Activated naive CD4-positive, alpha-beta T cell treated with anti-CD3 and anti-CD28 coated beads, Interleukin-2, amount 10 ng/mL, durations not matched to agents 7 days and 5 days (primary cell): ENCODE measurements at places on chromosomes 5 and 9.

- no peaks in the 10 kb centered on the region for H3K36me3 ChIP-seq
- H3K27me3 ChIP-seq, result no peaks in the 10 kb centered on the region
- no peak overlapping the region for H3K4me3 ChIP-seq
- DNase-seq, result no peak
- H3K4me1 ChIP-seq, result no peaks in the 10 kb centered on the region
- H3K27ac ChIP-seq, result no peak overlapping the region
Measured at GRCh38 chr9:76751001-76751400, 13.2 kb upstream of the PCA3 start.

- no peaks in the 10 kb centered on the region for H3K36me3 ChIP-seq
- peaks cover 16% of the 10 kb centered on the region for H3K27me3 ChIP-seq
- H3K27ac ChIP-seq, result no peak overlapping the region
- no peak overlapping the region for H3K4me3 ChIP-seq
Measured at GRCh38 chr9:76336027-76336426, 58.2 kb downstream of the RFK start.

DNA sequence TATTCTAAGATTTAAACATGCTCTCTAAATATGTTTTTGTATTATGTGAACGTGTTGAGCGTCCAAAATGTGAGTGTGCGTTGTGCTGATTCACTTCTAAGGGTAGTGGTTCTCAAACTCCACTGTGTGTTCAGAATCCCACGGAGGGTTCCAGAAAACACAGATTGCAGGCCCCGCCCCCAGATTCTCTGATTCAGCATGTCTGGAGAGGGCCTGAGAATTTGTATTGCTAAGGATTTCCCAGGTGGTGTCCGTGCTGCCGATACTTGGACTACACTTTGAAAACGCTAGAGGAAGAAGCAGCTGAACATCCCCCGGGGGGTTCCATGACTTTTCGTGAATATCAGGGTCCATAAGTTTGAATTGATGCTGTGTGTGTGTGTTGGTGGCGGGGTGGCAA is 1043.2 kb upstream of the WWC1 start:
- no peaks in the 10 kb centered on the region for H3K27me3 ChIP-seq
- H3K4me3 ChIP-seq, result no peak overlapping the region
- H3K27ac ChIP-seq, result no peak overlapping the region
- DNase-seq, result no peak

DNA sequence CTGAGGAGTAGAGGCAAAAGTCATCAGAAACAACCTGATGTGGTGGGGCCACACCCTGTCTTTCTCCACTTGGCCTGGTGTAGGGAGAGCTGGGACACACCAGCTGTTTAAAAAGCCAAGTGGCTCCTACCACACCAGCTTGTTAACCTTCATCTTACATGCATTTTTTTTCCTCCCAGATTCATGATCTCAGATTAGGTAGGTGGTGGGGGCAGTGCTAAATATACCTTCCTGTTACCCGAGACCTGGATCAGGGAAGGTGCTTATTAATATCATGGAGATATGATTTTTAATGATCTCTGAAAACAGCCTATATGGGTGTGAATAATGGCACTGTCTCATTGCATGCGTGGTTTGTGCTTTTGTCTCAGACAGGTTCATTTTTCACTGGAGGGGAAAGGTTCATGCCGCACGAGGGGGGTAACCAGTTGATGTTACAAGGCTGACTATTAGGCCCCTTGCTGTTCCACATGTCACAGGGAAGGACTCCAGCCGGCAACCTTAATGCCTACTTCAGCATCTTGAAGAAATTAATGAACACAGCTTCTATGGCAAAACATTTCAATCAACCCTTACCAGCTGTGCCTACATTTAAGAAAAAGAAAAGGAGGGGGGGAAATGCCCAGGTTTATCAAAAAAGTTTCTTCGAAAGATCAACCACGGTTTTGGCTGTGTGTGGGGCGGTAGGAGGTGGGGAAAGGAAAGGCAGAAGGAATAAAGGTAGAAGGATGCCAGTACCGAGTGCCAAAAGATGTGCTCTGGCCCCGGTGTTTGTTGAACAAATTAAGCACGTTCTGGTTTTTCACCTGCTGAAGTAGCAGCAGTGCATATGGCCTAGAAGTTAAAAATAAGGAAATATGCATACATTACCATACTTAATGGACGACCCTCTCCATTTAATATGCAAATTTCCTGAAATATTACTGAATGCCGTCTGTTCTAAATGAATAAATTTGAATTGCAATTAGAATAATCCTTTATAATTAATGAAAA is 185.4 kb downstream of the EBF1 start:
- DNase-seq, result no peak
- no peak overlapping the region for H3K4me3 ChIP-seq
- H3K4me1 ChIP-seq, result no peaks in the 10 kb centered on the region
- no peak overlapping the region for H3K27ac ChIP-seq
- no peaks in the 10 kb centered on the region for H3K36me3 ChIP-seq

DNA sequence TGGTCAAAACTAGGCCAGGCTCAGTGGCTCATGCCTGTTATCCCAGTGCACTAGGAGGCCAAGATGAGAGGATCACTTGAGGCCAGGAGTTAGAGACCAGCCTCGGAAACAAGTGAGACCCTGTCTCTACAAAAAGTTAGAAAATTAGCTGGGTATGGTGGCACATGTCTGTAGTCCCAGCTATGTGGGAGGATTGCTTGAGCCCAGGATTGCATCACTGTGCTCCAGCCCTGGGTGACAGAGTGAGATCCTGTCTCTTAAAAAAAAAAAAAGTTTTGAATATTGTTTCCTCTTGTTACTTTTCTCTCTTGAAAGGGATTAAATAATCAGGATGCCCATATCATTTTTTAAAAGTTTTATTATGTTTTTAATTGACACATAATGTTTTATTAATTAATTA is 7.6 kb downstream of the ARHGEF37 start:
- H3K36me3 ChIP-seq, result no peaks in the 10 kb centered on the region
- H3K4me1 ChIP-seq, result no peaks in the 10 kb centered on the region
- H3K4me3 ChIP-seq, result no peak overlapping the region

- H3K4me1 ChIP-seq, result peaks cover 4% of the 10 kb centered on the region
- no peak for DNase-seq
- no peak overlapping the region for H3K27ac ChIP-seq
- no peaks in the 10 kb centered on the region for H3K27me3 ChIP-seq
- no peak overlapping the region for H3K4me3 ChIP-seq
Measured at GRCh38 chr5:52844885-52845284, 57.2 kb downstream of the ITGA1 start.

DNA sequence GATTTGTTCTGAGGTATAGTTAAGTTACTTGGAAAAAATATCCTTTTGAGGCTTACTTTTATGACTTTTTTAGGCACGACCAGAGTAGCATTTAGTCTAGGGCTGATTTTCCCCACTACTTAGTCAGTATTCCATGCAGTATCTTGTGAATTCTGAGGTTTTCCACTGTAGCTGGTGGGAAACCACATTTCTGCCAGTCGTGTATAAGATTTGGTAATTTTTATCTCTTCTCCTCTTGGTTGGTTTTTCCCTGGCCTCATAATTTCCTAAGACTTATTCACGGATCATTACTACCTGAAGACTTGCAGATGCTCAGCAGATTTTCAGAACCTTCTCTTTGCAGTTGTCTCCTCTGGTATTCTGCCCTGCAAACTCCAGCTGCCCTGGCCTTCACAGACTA is 23.5 kb downstream of the MTREX start:
- no peaks in the 10 kb centered on the region for H3K27me3 ChIP-seq
- H3K4me1 ChIP-seq, result peaks cover 18% of the 10 kb centered on the region
- H3K4me3 ChIP-seq, result no peak overlapping the region
- no peak overlapping the region for H3K27ac ChIP-seq
- peaks cover 42% of the 10 kb centered on the region for H3K36me3 ChIP-seq

DNA sequence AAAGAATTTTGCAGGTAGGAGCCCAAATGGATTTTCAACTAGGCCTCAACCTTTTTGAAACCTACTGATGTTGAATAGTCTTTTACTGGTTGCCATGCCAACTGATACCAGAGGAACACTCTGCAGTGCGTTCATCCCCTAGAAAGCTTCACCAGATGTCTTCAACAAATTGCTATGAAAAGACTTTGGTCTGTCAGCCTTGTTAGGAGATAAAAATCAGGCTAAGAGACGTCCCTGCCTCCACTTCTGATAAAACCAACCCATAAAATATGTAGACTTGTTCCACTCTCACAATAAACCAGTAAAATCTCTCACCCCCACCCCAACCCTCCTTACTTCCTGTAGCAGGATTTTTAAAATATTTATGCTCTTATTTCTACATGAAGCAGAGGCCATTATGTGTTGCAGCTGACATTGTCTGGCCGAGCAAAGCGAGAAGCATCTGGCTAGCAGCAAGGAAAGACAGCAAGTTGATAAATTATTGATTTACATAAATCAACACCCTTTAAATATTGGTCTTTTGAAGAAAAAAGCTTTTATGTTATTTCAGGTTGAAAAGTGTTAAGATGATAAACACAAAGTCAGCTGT is 428.7 kb downstream of the ISL1 start:
- H3K27ac ChIP-seq, result no peak overlapping the region
- no peak for DNase-seq
- H3K36me3 ChIP-seq, result no peaks in the 10 kb centered on the region
- no peaks in the 10 kb centered on the region for H3K27me3 ChIP-seq
- H3K4me1 ChIP-seq, result no peaks in the 10 kb centered on the region
- no peak overlapping the region for H3K4me3 ChIP-seq

- H3K27me3 ChIP-seq, result no peaks in the 10 kb centered on the region
- H3K36me3 ChIP-seq, result peaks cover 6% of the 10 kb centered on the region
Measured at GRCh38 chr5:173913686-173914321, 25.7 kb downstream of the CPEB4 start.

GRCh38 chr9:17795744-17796143 is 216.9 kb downstream of the SH3GL2 start:
- H3K27me3 ChIP-seq, result no peaks in the 10 kb centered on the region
- no peaks in the 10 kb centered on the region for H3K36me3 ChIP-seq
- H3K27ac ChIP-seq, result no peak overlapping the region
- no peak for DNase-seq
- H3K4me1 ChIP-seq, result no peaks in the 10 kb centered on the region
